ENCODE measurements at places on chromosomes 4 and X.

- DNase-seq: no peak
Observed at GRCh38 chr4:156775813-156776212, 195.8 kb downstream of the PDGFC start.

GRCh38 chrX:154991476-154991875 is 31.0 kb downstream of the F8 start:
- DNase-seq: no peak

DNA sequence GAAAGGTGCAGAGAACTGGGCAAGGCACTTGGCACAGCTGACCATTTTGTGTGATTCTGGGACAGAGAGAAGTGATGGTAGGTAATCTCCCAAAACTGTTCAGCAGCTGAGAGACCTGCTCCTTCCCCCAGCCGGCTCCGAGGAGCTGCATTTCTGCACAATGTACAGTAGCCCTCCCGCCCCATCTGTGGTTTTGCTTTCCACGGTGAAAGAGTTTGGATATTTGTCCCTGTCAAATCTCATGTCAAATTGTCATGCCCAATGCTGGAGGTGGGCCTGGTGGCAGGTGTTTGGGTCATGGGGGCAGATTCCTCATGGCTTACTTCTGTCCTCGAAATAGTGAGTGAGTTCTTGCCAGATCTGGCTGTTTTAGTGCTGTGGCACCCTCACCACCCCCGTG is 90.5 kb upstream of the CD99 start:
- DNase-seq: no peak

DNA sequence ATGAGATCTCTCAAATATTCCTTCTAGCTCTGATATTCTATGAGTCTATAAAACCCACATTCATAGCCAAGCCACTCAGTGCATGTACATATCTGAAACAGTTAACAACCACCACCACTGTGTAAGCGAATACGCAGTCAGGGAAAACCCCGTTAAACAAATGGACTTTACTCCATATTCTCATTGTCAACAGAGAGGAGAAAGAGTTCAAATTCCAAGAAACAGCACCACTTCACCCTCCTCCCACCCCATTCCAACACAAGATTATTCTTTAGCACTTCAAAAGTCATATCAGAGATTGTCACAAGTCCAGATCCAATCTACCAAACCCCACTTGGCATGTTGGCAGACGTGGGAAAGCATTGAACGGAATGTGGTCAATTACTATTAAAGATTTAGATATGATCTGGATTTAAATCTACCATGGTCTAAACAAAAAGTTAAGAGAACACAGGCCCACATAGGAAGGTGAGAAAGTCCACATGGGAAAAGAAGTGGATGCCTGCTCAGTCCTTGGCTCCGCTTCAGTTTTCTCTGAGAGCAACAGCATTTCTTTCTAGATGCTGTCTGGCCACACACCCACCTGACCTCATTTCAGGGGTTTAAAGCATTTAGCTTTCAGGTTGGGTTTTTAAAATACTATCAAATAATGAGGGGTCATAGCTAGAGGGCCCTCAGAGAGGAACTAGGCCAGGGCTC is 39.8 kb upstream of the KLHL13 start:
- DNase-seq: no peak

GRCh38 chr4:122602277-122603142 is 18.4 kb downstream of the IL21 start:
- no peak for DNase-seq

- no peak for DNase-seq
Observed at GRCh38 chr4:16240300-16240699, 14.0 kb upstream of the TAPT1 start.

DNA sequence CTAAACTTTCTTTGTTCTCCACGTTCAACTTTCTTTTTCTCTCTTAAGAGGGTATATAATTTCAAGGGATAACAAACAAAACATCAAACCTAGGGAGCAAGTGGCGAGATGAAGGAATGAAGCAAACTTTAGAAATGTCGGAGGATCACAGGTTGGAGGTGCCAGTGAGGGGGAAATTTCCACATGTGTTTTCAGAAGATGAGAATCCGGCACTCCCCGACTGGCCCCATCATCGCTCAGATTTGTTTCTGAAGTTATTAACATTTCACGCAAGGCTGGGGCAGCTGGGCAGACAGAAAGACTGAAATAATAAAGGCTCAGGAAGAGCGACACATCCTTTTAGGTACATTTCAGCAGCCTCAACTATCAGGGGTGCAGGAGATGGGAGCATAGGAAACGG is 134.9 kb downstream of the SMIM20 start:
- peak; percentile 20 for DNase-seq

DNA sequence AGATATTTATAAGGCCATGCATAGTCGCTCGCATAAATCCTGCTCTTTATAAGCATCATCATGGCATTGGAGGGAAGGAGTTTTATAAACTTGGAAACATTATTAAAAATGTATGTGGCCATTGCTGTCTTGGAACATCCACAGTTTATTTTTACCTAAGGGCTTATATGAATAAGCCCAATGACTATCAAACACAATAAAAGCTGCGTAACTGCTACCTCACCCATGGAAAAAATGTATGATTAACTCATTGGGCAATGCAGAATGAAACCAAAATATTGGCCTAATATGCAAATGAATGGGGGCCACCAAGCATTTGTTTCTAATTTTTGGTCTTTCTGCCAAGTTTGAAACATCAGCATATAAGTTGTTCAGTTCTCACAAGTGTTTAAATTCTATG is 19.1 kb downstream of the GEMIN8 start:
- no peak for DNase-seq

DNA sequence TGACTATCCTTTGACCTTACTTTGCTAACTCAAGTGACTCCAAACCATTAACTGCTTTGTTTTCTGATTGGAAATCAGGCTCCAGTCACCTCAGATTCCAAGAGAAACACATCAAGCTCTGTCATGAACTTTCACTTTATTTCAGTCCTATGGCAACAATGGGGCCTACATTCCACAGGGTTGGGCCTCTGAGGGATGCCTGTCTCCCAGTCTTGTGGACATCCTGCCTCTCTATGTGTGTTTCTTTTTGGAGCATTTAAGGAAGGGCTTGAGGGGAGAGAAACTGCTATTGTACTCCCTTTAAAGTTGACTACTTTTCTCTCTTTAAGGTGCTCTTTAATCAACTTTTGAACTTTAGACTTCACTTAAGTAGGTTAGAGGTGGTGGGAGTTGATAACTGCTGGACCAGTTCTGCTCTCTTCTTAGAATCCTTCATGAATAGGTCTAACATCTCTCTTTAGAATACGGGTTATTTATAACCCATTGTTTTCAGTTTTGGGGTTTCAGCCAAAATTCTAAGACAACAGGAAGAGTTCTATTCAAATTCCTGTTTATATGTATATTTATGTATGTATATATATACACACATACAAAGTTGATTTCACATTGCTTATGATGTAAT is 274.3 kb upstream of the NR3C2 start:
- DNase-seq: no peak

DNA sequence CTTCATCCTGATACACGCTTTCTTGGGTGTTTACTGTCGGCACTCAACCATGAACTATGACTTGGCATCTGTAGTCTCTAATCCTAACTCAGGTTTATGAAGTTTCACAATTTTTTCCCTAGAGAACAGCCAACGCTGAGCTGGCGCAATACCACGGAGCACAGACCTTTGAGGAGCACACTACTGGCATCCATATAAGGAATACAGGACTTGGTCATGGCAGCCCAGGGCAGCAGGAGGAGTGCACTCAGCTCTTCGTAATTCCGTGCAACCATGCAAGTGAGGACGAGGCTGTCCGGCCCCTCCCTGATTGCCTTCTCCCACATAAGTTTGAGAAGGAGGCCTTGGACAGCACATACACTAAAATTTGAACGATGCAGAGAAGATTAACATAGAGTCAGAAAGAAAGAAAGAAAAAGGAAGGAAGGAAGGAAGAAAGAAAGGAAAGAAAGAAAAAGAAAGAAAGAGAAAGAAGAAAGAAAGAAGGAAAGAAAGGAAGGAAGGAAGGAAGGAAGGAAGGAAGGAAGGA is 41.0 kb upstream of the PDLIM5 start:
- DNase-seq: peak; percentile 97

DNA sequence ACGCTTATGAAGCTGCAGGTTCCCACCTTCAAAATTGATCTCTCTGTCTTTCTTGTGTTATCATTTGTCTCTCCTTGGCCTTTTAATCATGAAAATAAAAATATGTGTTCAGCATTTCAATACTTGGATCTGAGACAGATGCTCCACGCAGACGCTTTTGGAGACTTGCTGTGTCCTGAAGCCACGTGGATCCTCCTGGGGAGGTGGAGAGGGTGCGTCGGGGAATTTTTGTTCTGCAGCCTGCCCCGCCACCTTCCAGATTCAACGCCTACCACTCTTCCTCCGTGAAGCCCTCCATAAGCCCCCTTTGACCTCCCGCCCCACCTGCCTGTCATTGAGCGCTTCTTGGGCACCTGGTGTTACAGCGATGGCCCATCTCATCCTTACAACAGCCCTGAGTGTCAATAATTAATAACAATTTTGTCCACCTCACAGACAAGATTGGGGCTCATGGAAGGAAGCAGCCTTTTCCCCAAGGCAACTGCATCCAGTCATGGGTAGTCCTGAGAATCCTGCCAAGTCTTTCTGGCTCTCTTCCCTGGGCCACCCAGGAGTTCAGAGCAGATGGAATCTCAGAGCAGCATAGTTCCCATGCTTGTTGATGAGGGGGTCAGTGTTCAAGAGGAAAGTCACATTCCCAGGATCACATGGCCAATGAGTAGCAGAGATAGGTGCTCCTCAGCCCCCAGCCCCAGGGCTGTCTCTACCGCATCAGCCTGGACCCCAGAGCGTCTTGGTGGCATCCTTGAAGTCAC is 172.6 kb upstream of the PSAPL1 start:
- no peak for DNase-seq

DNA sequence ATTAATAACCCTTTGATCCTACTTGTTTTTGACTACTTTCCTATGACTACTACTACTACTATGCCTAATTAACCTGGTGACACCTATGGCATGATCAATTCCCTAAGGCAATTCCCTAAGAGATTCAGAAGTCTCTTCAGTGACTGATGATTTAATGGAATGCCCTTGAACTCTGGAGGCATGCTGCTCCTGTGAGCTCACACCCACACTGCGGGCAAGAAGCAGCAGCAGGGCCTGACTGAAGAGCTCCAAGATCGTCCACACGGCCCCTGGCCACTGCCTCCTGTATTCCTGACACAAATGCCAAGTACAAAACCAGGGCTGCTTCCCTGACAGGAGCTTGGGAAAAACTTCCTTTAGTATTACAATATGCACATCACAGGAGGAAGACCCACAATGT is 74.2 kb upstream of the STS start:
- no peak for DNase-seq

- DNase-seq: no peak
Observed at GRCh38 chr4:173506597-173507211, 23.3 kb downstream of the HAND2 start.

DNA sequence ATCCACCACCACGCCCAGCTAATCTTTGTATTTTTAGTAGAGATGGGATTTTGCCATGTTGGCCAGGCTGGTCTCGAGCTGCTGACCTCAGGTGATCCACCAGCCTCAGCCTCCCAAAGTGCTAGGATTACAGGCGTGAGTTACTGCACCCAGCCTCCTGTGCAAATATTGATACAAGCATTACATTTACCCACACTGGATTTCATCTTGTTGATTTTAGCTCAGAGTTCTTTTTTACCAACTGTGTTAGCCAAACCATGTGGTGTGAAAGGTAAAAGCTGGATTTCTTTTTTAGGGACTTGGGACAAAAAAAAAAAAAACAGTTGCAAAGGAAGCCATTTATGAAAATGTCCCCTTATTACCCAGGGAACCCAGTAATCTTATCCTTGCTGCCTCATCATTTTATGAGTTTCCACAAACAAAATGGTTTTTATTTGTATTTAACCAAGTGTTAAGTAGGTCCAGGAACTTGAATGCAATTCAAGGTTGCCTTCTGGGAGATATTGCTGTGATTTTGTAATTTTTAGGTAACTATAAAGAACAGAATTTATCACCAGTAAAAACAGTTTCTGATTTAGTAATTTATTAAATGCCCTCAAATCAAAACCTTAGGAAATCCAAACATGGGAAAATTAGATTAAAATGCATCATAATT is 202.5 kb downstream of the PALLD start:
- DNase-seq: no peak

DNA sequence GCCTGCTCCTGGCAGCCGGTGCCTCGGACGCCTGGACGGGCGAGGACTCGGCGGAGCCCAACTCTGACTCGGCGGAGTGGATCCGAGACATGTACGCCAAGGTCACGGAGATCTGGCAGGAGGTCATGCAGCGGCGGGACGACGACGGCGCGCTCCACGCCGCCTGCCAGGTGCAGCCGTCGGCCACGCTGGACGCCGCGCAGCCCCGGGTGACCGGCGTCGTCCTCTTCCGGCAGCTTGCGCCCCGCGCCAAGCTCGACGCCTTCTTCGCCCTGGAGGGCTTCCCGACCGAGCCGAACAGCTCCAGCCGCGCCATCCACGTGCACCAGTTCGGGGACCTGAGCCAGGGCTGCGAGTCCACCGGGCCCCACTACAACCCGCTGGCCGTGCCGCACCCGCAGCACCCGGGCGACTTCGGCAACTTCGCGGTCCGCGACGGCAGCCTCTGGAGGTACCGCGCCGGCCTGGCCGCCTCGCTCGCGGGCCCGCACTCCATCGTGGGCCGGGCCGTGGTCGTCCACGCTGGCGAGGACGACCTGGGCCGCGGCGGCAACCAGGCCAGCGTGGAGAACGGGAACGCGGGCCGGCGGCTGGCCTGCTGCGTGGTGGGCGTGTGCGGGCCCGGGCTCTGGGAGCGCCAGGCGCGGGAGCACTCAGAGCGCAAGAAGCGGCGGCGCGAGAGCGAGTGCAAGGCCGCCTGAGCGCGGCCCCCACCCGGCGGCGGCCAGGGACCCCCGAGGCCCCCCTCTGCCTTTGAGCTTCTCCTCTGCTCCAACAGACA is 4.4 kb downstream of the SOD3 start:
- no peak for DNase-seq

GRCh38 chrX:130100180-130100579 is 10.1 kb downstream of the ELF4 start:
- peak; percentile 71 for DNase-seq

DNA sequence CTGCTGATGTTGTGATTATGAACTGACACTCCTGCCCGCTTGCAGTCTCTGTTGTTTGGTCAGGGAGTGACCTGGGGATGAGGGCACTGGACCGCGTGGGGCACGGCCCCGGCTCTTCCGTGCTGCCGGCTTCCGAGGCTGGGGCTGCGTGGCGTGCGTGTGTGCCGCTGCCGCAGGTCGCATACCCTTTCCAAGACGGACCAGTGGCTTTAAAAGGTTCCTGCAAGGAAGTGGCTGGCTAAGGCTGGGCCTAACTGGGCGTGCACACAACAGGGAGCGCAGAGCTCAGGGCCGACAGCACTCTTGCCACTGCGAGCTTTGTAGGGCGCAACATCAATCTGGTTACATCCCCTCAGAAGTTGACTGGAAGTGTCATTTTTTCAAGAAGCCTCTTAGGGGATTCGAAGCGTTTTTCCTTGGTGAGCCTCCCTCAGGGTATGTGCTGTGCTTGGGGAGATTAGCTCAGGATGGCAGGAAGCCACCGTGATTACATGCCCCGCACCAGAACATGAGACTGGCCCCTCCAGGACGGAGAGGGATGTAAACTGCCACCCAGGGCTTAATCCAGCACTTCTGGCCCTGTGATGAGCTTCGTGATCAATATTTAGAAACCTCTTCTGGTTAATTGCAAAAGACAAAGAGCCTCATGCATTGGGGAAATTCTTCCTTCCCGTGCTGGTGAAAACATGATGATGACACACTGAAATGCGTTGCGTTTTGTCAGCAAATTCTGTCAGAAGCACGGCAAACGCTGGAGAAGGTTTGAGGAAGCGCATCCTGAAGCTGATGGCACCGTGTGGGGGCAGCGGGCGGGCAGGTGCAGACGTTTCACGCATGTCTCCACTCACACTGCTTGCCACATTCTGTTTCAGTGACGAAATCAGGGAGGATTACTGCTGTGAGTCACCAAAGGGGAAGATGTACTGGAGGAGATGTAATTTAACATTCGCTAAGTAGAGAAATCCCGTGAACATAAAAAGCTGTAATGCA is 11.1 kb downstream of the MAEA start:
- DNase-seq: peak; percentile 83
